SJCRH30 (cell line): ENCODE measurements at places on chromosomes 4 and X. TPM values are rescaled to one million over a fixed set of nuclear protein-coding genes. Genes with fewer than 3 reads are reported as not detected.

DNA sequence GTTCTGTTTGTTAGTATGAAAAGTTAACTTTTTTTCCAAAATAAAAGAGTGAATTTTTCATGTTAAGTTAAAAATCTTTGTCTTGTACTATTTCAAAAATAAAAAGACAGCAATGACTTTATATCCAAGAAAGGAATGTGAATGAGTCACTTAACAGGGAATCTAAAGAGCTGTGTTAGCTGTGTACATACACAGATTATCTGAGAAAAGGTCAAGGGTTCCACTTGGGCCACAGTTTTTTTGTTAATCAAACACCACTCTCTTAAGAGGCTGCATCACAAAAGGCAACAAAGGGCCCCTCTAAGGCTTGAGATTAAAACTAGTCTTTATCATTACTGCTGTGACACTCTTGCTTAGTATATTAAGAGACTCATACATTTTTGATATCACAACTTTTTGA lies 82.1 kb downstream of the FIP1L1 start:
- DNase-seq = no peak

Gene TBL1X
- 26.1 and 26.3 TPM in 2 replicates for total RNA-seq

GRCh38 chr4:32254216-32254615 lies 1534.0 kb downstream of the PCDH7 start:
- no peak for DNase-seq

Gene CCDC110
- total RNA-seq = not detected in 2 replicates

- no peak for DNase-seq
Measured at GRCh38 chrX:113726898-113727297, 857.0 kb upstream of the HTR2C start.

GRCh38 chrX:12949927-12950656 lies 24.8 kb upstream of the TMSB4X start:
- DNase-seq = peak; percentile 58

GRCh38 chr4:988726-989721 lies 2.2 kb downstream of the IDUA start:
- DNase-seq = no peak

Gene PNMA5
- not detected in 2 replicates for total RNA-seq

DNA sequence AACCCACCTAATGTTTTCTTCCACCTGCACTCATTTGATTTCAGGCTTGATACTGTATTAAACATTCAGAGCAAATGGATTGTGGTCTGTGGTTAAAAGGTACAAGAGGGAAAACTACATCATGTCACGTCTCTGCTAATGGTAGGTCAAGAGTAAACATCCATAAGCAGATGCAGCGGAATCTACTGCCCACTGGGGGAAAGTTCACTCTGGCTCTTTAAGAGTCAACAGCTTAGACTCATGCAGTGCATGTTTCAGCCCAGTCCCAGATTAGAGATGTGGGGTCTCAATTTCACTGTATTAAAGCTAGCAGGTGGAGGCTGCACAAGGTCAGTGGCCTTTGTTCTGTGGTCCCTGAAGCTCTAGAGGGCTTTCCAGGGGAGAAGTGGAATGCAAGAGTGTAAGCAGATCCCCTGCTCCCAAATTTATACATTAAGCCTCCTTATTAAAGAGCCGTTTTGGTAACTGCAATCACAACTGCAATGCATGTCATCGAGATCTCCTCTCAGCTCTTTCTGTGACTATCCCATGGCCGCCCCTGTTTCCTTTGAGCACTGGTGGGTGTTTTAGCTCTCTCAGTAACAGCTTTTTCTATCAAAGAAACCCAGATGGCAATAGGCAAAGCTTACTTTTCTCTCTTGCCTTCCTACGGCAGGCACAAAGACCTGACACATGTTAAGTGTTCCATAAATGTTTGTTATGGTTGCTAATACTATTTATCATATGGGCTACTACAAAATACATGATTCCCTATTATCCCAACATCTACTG lies 53.4 kb downstream of the LDB2 start:
- DNase-seq = peak; percentile 8

- no peak for DNase-seq
Measured at GRCh38 chr4:140311257-140311835, 62.1 kb upstream of the SCOC start.

Gene N4BP2
- 17.9 and 20.6 TPM in 2 replicates for total RNA-seq

DNA sequence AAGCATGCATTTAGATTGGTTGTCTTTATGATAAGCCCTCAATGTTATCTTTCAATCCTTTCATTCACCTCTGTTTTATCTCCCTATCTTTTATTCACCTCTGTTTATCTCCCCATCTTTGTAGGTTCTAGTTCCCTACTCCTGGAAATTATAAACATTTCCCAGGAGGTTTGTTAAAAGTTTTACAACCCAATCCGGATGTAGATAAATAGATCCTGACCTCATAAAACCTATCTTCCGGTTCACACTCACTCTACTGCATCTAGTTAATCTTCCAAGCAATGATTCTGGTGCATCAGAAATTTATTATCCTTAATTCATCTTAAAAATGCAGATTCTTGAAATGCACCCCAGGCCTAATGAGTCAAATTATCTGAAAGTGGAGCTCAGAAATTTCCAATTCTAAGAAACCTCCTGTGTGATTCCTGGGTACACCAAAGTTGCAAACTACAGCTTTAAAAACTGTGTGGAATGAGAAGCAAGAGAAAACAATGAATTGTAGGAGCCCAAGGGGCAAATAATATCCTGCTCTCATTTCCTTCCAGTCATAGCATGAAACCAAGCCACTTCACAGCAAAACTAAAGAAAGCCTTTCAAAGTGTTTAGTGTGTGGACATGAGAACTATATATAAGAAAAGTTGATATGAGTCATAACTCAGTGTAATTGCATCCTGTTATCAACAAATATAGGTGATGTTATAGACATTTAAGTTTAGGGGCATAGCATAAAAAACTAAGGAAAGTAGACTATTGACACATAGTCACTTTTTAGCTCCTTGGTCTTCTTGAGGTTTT lies 51.1 kb upstream of the UGT8 start:
- no peak for DNase-seq

GRCh38 chrX:70806081-70806480 lies 102.4 kb downstream of the TEX11 start:
- DNase-seq = peak; percentile 94

- DNase-seq = no peak
Measured at GRCh38 chr4:30818541-30818940, 98.4 kb downstream of the PCDH7 start.

Gene PDHA1
- total RNA-seq = 378 and 393 TPM in 2 replicates

Gene KCNIP4
- total RNA-seq = 0.46 and 0.67 TPM in 2 replicates

Gene NDP
- 0.08 TPM in 1 of 2 replicates, not detected in the other for total RNA-seq

Gene GLRA3
- not detected in 2 replicates for total RNA-seq

Gene ABHD18
- 3.1 and 3.6 TPM in 2 replicates for total RNA-seq

DNA sequence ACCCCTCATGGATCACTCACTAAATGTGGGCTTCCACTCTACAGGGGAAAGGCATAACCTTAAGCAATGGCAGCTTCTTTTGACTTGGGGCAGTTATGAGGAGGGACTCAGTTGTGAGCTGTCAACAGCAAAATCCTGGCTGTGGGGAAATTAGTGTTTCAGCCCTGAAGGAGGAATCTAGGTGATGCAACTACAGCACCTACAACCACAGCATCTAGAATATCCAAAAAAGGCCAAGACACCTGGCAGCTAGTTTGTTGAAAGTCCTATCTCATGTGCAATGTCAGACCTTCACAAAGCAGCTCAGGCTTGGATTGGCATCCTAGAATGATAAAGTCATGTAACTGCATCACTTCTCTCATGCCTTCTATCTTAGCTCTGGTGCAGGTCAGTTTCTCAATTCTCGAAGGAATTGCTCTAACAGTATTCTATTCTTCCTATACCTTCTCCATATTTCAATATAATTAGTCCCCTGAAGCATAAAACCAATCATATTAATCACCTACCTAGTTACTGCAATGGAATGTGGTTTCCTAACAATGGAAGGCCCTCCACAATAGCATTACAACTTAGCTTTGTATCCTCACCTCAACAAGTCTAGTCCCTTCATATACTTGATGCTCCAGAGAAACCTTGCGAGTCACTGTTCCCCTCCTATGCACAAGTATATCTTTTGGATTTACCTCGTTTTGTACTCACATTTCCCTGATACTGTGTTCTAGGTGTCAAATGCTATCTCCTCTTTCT lies 5.5 kb upstream of the ANTXR2 start:
- no peak for DNase-seq

DNA sequence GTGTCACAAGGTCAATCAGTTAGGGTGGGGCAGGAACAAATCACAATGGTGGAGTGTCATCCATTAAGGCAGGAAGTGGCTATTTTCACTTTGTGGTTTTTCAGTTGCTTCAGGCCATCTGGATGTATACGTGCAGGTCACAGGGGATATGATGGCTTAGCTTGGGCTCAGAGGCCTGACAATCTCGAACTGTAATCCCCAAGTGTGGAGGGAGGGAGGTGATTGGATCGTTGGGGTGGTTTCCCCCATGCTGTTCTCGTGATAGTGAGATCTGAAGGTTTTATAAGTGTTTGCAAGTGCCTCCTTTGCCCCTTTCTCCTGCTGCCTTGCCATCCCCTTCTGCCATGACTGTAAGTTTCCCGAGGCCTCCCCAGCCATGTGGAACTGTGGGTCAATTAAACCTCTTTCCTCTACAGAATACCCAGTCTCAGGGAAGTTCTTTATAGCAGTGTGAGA lies 36.7 kb upstream of the STS start:
- peak; percentile 12 for DNase-seq

GRCh38 chr4:145011636-145012035 lies 86.4 kb downstream of the ANAPC10 start:
- no peak for DNase-seq
